ENCODE measurements at places on chromosomes 3 and 15. TPM values are rescaled to one million over a fixed set of nuclear protein-coding genes. Genes with fewer than 3 reads are reported as not detected.

SMCO1 gene
- total RNA-seq: not detected

CHRNA7 gene
- total RNA-seq: 2.8 TPM

CAPN7 gene
- total RNA-seq: 24.7 TPM

EPHA6 gene
- not detected for total RNA-seq

VIPR1 gene
- 0.31 TPM for total RNA-seq

Data from cardiac ventricle fibroblast (primary cell).